ENCODE measurements at places on chromosomes 13 and 19.

GRCh38 chr13:38897521-38897920 lies 93.1 kb downstream of the STOML3 start:
- DNase-seq, result no peak

DNA sequence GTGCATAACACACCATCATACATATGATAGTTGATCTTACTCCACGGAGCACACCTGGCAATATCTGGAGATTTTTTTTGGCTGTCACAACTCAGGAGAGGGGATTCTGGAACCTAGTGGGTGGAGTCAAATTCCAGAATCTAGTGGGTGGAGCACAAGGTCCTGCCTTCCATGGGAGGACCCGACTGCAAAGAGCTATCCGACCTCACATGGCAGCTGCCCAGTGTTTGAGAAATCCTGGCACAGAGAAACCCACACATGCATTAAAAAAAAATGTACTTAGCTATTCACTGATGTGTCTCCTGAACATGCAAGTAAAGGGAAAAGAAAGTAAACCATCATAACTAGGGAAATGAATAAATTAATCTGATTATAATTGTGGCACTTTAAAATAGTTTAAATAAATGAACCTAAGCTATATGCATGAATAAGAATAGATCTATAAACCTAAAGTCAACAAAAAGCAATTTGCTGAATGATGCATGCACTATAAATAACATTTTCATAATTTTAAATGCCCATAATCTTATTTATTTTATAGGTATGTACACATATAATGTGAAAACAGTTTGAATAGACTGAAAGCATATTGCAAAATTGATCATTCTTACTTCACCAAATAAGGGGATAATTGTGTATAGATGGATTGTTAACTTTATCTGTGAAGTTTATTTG lies 300.3 kb downstream of the MYO16 start:
- no peak for DNase-seq

DNA sequence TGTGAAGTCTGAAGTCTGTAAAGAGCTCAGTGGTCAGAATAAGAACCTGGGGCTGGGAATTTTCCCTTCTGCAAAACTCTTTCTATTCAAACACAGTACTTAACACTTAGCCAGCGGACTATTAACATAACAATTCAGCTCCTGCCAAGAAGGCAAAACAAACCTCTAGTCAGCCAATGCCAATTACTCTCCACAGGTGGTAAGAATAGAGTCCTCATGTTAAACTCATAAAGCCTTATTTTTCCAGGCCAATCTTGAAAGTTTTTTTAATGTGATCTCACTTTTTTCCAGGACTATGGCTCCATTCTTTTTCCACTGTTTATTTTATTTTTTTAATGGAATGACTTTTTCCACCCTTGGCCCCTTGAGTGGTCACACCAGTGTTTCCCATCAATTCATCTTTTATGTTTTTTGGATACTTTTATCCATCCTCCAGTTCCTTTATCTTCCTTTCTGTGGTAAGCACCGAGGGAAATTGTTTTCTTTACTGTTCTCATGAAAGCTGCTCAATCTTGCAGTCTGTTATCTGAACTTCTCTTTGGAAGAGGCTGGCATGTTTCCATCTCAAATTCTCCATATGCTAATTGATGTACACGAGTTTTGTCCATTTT lies 217.3 kb downstream of the LHFPL6 start:
- peak; percentile 5 for DNase-seq

DNA sequence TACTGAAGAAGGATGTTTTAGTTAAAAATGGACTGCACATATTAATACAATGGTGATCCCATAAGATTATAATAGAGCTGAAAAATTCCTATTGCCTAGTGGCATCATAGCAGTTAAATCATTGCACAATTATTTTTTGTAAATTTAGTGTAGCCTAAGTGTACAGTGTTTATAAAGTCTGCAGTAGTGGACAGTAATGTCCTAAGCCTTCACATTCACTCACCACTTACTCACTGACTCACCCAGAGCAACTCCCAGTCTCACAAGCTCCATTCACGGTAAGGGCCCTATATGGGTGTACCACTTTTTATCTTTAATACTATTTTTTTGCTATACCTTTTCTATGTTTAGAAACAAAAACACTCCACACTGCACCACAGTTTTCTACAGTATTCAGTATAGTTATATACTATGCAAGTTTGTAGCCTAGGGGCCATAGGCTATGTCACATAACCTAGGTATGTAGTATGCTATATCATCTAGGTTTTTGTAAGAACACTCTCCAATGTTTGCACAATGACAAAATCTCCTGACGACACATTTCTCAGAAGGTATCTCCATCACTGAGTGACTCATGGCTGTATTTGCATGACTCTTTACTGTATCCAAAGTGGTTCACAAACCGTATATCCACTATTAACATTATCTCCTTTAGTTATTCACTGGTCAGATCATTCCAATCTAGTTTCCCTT lies 536.0 kb downstream of the KLF12 start:
- no peak for DNase-seq

DNA sequence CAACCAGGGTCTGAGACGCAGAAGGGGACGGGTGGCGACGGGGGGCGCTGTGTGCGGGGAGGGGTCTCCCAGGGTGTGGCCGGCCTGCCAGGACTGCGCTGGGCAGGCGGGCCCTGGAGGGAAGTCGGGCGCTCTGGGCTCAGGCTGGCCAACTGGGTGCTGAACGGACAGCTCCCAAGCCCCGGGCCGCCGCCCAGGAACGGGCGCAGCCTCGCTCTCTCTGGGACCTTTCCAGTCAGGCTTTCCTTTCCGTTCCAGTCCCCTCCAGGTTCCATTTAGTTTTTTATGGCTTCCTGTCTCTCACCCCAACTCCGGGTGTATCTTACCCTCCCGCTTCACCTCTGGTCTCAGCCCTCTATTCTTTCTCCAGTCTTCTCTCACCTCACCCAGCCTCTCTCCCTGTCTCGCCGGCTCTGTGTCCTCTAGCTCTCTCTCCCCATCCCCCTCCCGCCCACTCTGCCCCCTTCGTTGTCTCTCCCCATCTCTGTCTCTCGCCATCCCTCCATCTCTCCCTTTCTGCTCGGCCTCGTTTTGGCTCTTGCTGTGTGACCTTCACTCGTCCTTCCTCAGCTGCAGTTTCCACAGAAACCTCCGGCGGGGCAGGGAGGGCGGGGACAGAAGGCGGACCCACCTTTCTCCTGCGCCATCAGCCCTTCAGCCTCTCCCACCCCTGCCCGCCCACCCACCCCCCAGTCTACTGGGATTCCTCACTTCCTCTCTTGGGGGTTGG lies 3.3 kb upstream of the ATP1A3 start:
- DNase-seq, result no peak
